ENCODE measurements at places on chromosomes 12 and 14.

- no peak for DNase-seq
These were observed 1.2 kb downstream of the TESC start for GRCh38 chr12:117098024-117098360.

DNA sequence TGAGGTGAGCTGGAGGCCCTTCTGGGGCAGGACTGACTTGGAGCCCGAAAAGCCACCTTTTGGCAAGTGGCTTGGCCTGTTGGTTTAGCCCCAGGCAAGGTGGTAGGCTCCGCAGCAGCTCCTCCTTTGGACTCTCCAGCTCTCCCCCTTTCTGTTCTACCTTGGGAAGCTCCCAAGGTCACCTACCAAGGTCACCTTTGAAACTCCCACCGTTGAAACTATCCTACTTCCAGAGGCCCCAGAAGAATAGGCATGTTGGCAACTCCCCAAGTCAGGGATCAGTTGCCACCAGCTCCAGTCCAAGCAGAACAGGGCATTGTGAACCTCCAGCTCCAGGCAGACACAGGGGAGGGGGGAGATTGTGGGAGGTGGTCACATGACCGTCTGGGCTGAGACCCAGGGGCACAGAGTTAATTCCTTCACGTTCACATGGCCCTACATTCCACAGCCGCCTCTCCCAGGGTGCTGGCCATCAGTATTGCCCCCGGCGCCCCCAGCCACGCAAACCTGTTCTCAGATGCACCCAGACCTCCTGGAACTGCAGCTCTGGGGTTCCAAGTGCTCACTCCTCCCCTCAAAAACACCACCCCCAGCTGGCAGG lies 14.4 kb downstream of the IRF2BPL start:
- no peak for DNase-seq

DNA sequence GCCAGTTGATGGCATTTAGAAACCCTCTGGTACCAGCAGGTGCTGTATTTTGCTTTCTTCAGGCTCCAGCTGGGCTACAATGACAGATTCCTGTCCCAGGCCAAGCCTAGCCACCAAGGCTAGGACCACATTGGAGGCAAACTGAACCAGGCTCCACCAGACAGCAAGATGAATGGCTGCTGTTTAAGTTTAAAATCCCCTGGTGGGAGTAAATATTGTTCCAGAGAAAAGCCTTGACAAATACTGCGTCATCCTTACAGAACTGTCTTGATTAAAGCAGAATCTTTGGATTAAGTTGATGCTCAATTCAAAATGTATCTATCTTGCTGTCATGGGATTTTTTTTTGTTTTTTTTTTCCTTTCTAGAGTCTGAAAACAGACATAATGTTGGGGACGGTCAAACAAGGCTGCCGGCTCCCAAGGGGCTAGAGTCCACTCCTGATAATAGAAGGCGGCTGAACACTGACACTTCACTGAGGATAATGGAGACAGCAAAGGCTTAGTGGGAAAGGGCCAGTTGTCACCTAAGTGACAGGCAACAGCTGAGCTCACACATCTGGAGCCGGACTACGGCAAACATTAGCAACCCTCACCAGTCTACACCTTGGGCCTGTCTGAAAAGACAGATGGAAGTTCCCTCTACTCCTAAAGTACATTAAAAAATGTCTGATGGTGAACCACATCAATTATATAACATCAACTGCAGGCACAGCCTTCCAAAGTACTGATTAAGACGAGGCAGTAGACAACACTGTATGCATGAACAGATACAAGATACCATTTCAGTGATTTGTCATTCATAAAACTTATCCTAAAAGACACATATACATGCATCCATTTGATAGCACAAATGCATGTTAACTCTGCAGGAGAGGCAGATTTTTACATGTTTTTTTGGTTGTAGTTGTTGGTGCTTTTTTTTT lies 1.7 kb downstream of the PRICKLE1 start:
- no peak for DNase-seq

DNA sequence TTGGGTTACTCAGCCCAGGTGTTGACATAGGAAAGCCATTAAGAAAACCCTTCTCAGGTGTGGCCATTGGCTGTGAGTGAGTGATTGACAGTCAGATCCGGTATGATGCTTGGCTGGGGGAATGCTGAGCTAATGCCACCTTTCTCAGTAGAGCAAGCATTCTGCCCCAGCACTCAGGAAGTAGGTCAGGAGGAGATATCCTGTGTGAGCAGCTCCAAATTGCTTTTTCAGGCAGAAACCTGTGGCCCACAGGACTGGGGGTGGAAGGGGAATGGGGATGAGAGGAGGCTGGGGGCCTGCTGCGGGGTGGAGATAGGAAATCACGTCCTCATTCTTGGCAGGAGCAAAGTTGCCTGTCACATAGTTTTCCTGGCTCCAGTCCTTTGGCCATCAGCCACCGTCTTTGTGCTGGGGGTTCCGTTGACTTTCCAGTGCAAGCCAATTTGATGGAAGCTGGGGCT lies 55.7 kb downstream of the NINJ2 start:
- no peak for DNase-seq

DNA sequence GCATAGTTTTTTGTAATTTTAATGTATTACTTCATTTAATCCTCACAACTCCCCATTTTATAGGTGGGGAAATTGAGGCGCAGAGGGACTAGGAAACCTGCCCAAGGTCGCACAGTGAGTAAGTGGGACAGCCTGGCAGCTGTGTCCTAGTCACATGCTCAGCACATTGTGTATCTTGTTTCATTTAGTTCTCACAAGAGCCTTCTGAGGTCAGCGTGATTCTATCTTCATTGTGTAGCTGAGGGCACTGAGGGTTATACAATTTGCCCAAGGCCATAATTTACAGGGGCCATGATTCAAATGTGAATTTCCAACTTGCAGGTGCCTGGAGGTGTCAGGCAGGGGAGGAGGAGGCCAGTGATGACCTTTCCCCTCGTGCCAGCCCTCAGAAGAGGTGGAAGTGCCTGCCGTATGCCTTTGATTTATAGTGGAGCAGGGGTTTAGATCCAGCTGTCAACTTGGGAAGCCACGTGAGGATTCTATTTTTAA lies 30.3 kb upstream of the SMOC1 start:
- DNase-seq, result no peak

- peak; percentile 67 for DNase-seq
These were observed 1.1 kb downstream of the MIS18BP1 start for GRCh38 chr14:45251912-45252311.

GRCh38 chr12:94596596-94596995 lies 53.8 kb downstream of the TMCC3 start:
- DNase-seq, result no peak

DNA sequence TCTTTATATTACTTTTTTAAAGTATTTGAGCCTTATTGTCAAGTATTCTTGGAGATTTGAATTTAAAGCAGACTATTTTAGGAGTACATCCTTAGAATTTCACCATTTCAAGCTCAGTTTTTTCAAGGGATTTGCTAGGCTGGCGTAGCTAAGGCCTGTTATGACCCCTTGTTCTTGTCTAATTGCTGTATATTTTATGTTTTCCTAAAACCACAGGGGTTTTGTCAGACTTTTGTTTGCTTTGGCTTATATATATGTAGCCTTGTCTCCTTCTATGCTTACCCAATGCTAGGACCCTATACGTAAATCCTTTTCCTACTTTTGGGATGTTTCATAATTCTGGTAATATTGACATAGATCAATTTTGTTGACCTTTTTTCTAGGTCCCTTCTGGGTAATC lies 147.0 kb upstream of the SYT10 start:
- DNase-seq, result no peak

DNA sequence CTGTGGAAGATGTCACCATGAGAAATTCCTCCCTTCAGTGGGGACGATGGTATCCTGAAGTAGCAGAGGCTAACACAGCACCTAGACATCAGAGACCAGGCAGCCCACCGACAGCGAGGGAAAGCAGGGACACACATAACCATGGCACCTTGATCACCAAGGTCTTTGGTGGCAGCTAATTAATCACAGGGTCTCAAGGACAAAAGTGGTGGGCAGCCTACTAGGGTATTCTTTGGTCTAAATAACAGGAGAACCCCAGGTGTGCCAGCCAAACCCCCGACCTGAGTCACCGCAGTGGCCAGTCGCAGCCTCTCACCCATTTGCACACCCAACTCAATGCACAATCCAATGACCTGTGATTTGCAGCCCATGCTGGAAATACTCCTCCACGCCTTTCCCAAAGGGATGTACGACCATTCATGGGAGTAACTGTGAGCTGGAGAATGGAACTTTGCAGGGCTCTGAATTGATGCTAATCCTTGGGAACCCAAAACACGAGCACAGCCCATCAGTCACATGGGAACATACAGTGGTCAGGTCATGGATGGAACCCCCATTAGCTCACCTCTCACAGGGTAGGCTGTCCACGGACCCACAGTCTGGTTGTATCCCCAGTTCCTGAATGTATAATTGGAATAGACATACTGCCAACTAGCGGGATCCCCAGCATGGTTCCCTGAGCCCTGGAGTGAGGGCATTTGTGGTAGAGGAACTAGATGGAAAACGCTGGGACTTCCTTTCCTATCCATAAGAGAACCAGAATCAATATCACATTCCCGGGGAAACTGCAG lies 58.7 kb upstream of the C14orf180 start:
- DNase-seq, result no peak

DNA sequence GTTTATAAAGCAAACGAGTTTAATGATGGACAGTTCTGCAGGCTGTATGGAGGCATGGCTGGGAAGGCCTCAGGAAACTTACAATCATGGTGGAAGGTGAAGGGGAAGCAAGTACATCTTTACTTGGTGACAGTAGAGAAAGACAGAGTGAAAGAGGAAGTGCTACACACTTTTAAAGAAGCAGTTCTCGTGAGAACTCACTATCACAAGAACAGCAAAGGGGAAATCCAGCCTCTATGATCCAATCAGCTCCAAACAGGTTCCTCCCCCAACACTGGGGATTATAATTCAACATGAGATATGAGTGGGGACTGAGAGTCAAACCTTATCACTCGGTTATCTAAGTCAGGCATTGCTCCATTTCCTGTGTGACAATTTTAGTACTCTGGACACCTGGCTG lies 189.9 kb upstream of the CNTN1 start:
- DNase-seq, result no peak

GRCh38 chr14:60265163-60265562 lies 16.1 kb downstream of the PPM1A start:
- no peak for DNase-seq

DNA sequence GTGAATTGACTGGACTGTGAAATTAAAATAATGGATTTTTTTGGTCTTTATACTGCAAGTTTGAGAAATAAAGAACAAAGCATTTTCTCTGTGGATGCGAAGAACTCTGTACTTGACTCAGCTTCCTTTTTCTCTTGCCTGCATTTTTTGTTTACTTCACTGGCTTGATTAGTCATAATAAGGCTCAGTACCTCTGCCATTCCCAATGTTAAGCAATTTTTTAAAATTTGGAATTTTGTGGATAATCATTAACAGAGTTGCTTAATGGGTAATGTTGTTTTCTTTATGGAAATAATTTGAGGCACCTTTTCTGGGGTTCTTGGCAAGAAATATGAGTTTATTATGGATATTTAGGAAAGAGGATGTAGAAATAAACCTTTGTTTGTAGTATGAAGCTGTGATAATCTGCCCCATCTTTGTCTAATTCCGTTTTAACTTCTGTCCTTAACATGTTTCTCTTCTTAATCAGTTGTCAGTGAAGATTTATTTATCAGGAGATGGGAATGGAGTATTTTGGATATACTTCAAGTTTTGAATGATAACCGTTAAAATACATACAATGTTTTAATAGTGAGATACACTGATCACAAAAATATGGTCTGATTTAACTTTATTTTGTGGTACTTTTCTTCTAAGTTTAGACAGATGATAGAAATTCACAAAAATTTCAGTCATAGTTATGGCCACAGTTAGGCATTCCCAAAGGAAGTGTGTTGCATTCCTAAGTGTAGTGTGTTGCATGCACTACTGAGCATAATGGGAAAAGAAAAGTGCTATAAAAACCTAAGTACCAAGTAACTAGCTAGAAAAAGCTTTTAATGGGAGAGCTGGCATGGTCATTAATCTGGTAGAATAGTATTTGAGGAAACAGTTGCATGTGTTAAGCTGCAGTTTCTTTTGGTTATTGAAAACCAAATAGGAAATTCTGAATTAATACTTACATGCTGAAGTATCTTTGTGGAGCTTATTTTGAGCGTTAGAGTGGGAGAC lies 27.7 kb downstream of the WNK1 start:
- no peak for DNase-seq

DNA sequence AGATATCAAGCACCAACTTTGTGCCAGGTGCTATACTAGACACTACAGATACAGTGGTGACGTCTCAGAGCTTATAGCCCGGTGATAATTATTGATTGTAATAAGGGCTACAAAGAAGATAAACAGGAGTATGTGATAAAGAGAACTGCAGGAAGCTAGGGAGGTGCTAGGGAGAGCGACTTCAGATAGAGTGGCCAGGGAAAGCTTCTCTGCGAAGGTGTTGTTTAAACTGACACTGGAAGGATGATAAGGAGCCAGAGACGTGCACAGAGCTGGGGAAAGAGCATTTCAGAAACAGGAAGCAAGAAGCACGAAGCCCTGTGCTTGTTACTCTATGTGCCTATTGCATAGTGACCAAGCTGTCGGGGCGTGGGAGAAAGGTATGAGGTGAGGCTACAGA lies 48.1 kb upstream of the OTX2 start:
- no peak for DNase-seq

DNA sequence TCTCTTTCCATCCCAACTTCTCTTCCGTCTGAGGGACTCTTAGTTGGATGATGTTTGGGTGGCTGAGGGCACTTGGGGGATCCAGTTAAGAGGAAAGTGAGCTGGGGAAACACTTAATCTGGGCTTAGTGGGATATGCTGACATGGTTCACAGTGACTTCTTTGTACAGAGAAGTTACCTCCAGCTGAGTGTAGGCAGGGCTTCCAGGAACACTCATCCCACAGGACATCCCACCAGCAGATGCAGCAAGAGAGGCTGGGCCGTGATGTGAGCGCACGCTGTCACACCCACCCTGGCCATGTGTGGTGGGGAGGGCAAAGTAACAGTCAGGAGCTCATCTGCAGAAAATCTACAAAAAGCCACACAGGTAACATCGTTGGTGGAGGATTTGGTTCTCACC lies 832 bp upstream of the CACNA2D4 start:
- DNase-seq, result no peak

DNA sequence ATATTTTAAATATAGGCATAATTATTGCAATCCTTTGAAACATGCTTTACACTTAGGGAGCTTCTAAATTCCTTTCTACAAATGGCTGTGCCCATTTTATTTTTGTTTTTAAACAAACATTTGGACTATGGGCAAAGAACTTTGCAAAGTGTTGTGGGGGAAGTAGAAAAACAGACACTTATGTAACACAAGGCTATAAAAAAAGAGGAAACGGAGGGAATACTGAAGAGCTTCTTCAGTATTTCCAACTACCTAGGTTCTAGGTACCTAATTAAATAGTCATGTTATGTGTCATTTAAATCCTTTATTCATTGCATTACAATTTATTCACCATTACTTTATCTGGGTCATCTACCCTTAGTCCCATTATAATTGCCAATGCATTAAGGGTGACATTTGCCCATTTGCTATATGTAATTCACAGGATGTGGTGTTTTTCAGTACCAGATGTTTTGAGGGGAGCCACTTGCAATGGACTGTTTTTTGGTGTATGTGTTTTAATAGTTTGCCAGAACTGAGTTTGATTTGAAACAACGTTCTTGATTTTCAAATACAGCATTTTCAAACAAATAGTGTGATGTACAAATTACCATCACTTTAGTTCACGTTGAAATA lies 1.5 kb upstream of the MSRB3 start:
- DNase-seq, result no peak
